ENCODE measurements at places on chromosomes 5 and 9.

DNA sequence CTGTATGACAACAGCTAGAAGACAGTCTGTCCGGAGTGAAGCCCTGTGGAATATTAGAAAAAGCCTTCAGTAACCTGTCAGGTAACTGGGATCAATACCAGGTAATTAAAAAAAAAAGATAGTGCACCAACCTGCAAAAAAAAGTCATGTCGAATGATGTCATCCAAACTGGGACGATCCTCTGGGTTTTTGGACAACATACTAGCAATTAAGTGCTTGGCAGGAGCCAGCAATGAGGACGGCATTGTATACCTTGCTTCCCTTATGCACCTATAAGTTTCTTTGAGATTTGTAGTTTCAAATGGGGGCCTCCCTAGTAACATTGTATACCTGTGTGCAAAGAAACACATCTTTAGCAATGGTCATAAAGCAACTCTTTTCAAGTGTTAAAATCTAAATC lies 2.8 kb downstream of the PLK2 start:
- DNase-seq, result no peak

- DNase-seq, result no peak
Measured at GRCh38 chr5:170297589-170298462, at the start of gene LCP2. Gene LCP2 (minus strand): TSS chr5:170297777. CDS start chr5:170297611, 166 bp downstream.

GRCh38 chr9:126490871-126491567 lies 122.7 kb upstream of the LMX1B start:
- DNase-seq, result no peak

DNA sequence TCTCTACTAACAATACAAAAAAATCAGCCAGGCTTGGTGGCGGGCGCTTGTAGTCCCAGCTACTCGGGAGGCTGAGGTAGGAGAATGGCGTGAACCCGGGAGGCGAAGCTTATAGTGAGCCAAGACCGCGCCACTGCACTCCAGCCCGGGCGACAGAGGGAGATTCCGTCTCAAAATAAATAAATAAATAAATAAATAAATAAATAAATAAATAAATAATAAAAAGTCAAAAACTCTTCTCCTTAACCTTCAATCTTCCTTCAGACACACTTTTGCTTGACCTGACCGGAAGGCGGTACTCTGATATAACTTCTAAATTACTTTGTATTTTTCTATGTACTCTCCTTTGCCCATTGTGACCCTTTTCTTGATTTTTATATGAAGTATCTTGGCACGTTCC lies 302.1 kb downstream of the SLF1 start:
- no peak for DNase-seq

- no peak for DNase-seq
Measured at GRCh38 chr5:137831526-137831925, 36.1 kb upstream of the MYOT start.

- no peak for DNase-seq
Measured at GRCh38 chr9:89748831-89749499, 144.2 kb downstream of the GADD45G start.

- DNase-seq, result no peak
Measured at GRCh38 chr9:8011974-8012373, 212.4 kb upstream of the DMAC1 start.

Measured in epithelial cell of prostate (primary cell).